ENCODE measurements at places on chromosomes 3 and 15.
A peak's percentile ranks its signal among the peaks of the same experiment; 100 is the strongest.

DNA sequence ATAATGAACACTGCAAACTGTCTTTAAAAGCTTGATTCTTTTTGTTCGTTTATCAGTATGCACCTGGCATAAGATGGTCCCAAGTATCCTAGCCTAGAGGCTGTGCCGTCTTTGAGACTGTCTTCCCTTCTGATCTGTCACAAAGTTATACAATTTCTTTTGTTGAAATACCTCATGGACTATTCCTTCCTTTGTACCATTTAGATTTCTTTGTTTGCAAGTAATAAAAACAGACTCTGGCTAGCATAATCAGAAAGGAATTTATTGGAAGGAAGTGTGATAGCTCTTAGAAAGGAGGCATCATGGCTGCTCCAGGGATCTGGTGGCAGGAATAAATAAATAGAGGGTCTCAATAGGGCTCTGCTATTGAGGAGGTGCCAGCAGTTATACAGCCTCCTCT, 280.4 kb downstream of the SLC9A9 start:
- DNase-seq, result no peak

- peak; percentile 55 for DNase-seq
Measured at GRCh38 chr15:56249092-56249491, 5.4 kb upstream of the RFX7 start.

GRCh38 chr3:21738283-21738682, 12.7 kb downstream of the ZNF385D start:
- DNase-seq, result no peak

DNA sequence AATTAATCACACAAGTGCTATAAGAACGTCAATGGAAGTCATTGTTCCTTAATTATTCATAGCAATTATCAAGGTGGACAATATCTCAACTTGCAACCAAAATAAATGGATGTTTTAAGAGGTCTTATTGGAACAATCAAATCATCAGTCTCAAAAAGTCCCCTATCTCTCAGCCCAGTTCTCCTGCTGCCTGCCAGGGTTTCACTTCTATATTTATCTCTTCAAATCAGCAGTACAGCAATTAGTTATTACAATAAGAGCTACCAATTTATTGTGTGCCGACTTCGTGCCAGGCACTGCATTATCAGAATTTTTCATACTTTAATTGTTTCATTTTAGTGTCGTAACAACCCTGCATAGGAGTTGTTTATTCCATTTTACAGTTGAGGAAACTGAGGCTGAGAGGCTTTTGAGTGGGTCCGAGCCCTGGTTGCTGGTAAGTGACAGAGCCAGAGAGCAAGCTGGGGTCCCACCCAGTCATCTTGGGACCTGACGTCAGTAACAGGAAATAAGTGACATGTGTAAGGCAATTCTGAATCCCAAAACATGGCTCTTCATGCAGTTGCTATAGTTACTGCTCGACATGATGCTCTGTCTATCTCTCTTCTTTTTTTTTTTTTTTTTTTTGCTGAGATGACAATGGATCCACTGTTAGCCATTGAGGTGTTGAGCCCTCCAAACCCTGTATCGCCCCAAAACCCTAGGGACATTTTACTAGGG, 8.8 kb upstream of the KCTD6 start:
- DNase-seq, result no peak

DNA sequence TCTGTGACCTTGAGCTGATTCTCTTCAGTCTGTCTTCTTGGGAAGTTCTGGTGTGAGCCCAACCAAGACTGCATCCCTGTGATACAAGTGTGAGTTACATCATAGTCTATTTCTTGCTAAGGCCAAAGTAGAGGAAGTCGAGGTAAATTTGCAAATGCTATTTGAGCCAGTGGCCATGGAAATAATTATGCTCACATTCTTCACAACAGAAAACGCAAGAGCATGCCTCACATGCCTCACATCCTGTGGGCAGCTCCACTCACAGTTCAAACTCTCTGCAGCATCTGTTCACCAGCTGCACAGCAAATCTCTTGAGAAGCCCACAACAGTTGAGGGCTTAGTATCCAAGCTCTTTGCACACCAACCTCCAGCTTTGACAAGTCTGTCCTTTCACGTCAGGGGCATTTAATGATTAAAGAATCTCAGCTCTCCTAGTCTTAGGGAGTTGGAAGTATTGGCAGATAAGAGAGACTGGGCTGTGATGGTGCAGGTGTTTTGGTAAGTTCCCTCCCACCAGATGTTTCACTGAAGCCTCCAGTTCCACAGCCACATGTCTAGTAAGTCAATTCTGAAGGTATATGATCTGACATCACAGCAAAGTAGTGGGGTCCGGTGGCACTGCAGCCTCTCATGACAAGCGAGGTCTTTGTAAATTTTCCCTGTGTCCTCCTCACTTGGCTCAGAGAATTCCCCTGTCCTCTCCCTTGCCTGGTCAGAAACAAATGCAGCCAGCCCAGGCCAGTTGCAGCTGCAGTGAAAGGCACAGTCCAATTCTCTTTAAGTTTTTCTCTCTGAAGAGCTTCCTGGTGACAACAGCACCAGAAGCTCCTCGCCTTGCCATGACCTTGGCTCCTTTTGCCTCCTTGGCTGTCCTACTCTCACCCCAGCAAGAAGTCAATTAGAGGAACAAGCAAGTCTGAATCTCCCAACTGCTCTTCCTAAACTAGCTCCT, 166.1 kb downstream of the SSR3 start:
- DNase-seq, result peak; percentile 98

Data from fibroblast of upper back skin (primary cell).